ENCODE measurements at places on chromosomes 3 and 15. TPM values are rescaled to one million over a fixed set of nuclear protein-coding genes. Genes with fewer than 3 reads are reported as not detected.

Gene REC114
- not detected for polyA plus RNA-seq

GRCh38 chr15:83057696-83058376 is 9.2 kb downstream of the BTBD1 start:
- DNase-seq = no peak

- no peak for DNase-seq
These were observed 18.8 kb downstream of the TIPARP start for GRCh38 chr3:156693166-156693565.

GRCh38 chr15:38620851-38621594 is 56.4 kb upstream of the RASGRP1 start:
- no peak for DNase-seq

DNA sequence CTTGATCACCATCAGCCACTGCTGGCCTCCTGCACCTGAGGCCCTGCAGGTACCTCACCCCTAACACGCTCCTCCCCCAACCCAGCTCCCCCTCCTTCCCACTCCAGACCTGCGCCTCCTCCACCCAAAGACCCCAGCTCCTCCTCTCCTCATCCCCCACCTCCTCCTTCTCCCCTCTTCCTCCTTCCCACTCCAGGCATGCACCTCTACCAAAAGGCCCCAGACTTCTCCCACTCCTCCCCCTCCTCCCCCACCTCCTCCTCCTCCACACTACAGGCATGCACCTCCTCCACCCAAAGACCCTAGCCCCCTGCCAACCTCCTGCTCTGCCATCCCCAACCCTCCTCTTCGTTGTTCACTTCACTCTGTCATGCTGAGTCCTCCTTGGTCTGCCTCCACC is 42.7 kb downstream of the CYP11A1 start:
- DNase-seq = no peak

GRCh38 chr3:119630128-119630879 is 30.1 kb downstream of the POPDC2 start:
- no peak for DNase-seq

All from right renal pelvis (tissue), 4 donors.